NCI-H2081 treated with DMSO at 0.1 percent for 48 hours (cell line): ENCODE measurements at places on chromosomes 12 and 14.

DNA sequence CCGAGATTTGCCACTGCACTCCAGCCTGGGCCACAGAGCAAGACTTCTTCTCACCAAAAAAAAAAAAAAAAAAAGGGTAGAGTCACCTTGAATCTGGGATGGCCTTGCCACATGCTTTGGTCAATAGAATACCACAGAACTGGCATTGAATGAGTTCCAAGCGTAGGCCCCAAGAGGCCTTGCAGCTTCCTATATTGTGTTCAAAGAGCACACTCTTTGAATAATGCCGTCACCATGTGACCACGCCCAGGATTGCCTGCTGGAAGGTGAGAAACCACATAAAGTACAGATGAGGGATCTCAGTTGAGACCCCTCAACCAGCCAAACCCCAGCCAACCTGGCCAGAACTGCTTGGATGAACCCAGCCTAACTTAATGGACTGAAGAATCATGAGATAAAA, 239.2 kb upstream of the AMIGO2 start:
- DNase-seq: no peak

- DNase-seq: no peak
These were observed 1317.0 kb downstream of the TMEM121 start for GRCh38 chr14:106843386-106843785.

GRCh38 chr12:41336041-41336549, 148.0 kb downstream of the PDZRN4 start:
- no peak for DNase-seq

- no peak for DNase-seq
These were observed 164.8 kb downstream of the NPAS3 start for GRCh38 chr14:33103489-33103888.

DNA sequence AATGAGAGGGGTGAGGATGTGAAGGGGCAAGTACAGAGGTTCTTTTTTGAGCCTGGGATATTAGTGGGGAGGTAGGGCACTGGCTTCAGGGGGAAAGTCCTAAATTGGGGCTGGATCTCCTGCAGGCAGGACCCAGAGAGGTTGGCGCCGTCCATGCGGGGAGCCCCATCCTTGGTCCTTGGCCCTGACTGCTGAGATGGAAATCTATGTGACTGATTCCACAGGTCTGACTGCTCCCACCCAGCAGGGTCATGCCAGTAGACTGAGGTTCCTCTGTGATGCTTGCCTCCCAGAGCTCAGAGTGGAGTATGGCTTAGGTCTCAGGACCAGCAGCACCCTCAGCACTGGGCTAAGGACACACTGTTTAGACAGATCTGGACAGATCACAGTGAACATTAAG, 988.6 kb upstream of the TMEM132C start:
- no peak for DNase-seq

DNA sequence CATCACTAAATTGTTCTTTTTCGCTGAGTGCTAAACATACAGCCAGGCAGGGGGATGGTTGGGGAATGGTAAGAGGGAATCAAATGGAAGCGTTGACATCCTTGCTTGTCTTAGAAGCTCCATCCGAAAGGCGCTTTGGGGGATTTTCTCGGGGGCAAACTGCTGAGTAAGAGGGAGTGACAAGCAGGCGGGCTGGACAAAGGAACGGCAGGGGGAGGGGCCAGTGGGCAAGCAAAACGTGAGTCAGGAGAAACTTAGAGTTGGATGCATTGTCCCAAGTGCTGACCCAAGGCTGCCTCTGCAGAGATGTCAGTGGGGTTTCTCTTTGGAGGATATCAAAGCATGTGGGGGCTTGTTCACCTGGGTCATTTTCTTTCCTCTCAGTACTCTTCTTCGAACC, 480.5 kb downstream of the VRK1 start:
- DNase-seq: no peak

DNA sequence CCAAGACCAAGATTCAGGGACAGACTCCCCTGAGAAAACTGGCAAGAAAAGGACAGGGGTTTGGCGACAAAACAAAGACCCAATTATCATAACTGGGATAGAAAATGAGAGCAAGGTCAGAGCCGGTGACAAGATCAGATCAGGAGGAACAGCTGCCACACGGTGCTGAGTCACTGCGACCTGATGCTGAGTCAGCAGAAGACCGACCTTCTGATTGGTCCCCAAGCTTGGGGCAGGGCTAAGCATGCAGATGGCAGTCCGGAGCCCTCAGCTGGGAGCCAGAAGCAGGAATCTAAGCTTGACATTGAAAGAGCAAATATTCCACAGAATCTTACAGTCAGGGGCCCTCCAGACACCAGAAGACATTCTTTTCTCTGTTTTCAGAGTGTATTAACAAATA, 19.1 kb upstream of the ARMH4 start:
- DNase-seq: peak; percentile 18

DNA sequence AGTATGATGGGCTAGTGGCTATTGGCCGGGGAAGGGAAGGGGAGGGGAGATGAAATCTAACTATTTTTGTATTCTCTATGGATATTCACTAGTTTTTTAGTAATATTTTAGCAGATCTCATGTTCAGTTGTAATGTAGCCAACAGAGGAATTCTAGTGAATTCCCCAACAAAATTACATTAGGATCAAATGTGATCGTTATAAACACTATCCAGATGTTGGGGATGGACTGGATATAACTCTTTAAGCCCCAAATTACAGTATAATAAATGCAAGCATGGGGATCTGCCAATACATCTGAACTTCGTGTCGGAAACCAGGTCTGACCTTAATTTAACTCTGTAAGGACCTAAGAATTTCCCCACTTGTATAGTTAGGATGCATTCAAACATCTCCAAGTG, 21.5 kb downstream of the LLPH start:
- no peak for DNase-seq

GRCh38 chr12:27424631-27425230, 21.8 kb upstream of the SMCO2 start:
- no peak for DNase-seq

DNA sequence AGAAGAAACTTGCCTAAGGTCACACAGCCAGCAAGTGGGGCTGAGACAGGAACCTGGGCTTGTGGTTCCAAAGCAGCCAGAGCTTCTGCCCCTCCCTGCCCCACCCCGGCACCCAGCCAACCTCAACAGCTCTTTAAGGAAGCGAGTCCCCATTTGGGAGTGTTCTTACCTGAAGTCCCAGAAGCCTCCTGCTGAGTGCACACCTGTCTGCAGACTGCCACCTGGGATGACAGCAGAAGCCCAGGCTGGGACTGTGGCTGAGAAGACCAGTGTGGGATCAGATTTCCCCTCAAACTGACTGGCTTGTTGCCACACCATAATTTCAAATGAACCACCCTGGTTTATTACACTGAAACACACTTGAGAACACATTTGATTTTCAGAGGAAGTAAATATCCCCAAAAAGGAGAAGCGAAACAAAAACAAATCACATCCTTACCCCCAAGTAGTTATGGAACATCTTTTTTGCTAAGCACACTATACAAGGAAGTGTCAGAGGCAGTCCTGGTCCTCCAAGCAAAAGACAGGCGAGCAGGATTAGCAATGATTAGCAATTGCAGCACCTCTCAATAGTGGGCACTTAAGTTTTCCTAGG, 6.3 kb upstream of the RIN3 start:
- peak; percentile 37 for DNase-seq

- DNase-seq: peak; percentile 57
These were observed 46.6 kb downstream of the SUSD6 start for GRCh38 chr14:69657950-69658355.

DNA sequence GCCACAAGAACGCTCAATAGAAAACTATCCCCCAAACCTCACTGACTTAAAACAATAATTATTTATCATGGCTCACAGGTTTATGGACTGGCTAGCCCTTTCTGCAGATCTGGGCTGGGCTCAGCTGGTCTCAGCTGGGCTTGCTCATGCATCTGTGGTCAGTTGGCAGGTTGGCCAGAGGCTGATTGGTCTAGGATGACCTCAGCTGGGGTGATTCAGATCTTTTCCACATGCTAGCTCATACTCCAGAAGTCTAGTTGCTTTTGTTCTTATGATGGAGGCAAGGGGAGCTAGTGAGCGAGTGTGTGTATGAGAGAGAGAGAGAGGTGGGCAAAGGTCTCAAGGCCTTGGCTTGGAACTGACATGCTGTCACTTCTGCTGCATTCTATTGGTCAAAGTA, 181.2 kb upstream of the NRXN3 start:
- no peak for DNase-seq

- no peak for DNase-seq
These were observed 145.7 kb downstream of the C12orf42 start for GRCh38 chr12:103350116-103350515.

- no peak for DNase-seq
These were observed 380.4 kb upstream of the CCDC196 start for GRCh38 chr14:66105815-66106214.

- DNase-seq: peak; percentile 37
These were observed 100.5 kb upstream of the SLC38A2 start for GRCh38 chr12:46472893-46473633.

GRCh38 chr14:38137005-38137404, 70.7 kb upstream of the SSTR1 start:
- no peak for DNase-seq

- DNase-seq: no peak
These were observed 56.4 kb upstream of the KIF21A start for GRCh38 chr12:39499296-39499695.

DNA sequence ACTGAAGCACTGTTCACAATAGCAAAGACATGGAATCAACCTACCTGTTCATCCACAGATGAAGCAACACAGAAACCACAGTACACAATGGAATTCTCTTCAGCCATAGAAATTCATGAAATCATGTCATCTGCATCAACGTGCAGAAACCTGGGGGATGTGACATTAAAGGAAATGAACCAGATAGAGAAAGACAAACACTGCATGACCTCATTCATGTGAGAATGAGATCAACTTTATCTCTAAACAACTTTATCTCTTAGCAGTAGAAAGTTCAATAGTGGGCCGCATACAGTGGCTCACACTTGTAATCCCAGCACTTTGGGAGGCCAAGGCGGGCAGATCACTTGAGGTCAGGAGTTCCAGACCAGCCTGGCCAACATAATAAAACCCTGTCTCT, 19.9 kb downstream of the ASCL4 start:
- DNase-seq: no peak
